ENCODE measurements at places on chromosomes 11 and 22. TPM values are rescaled to one million over a fixed set of nuclear protein-coding genes. Genes with fewer than 3 reads are reported as not detected.

NAALADL1 gene
- not detected for total RNA-seq

DNA sequence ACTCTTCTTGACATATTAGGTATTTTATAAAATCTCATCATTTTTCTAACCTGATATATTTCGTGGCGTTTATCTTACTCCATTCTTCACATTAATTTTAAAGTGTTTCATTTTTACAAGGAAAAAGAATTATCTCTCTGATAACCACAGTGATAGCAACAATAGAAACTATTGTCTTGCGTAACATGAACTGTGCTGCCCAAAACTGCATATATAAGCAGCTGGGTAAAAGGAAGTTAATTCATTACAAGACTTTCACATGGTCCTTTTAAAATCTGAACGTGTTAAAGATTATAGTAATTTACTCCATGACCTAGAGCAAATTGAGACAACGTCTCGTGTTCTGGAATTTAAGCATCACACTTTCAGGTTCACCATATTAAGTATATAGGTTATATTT lies 210.4 kb upstream of the GRIA4 start:
- H3K4me3 ChIP-seq = no peak overlapping the region
- H3K36me3 ChIP-seq = no peaks in the 10 kb centered on the region
- no peaks in the 10 kb centered on the region for H3K4me1 ChIP-seq
- no peak for DNase-seq
- no peaks in the 10 kb centered on the region for H3K27me3 ChIP-seq

DNA sequence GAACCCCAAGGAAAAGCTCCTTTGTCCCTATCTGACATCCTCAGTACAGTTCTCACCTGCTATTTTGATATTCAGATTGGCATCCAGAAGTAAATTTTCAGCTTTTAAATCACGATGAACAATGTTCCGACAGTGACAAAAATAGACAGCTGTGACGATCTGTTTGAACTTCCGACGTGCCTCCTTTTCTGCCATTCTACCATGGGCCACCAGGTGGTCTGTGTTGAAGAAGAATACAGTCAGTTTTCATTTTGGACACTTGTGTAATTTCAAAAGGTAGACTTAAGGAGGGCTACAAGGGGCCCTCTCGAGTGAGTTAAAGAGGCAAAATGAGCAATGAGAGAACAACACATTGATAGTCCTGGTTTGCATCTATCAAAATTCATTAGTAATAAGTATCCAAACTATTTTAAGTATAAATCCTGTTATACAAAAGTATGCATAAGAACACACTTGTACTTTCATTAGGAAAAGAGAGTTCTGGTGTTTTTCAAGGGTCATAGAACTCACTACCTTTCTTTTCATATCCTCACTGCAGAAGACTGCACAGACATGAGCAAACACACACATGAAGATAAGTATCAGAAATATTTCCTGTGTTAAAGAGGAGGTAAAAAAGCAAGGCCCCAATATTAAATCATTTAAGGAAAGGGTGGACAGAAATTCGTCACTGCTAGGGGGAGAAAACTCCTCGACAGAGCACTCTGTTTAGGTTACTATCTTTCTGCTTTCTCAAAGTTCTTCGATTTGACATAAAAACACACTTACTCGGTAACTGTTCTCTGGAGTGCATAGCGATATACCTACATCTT lies 89.9 kb upstream of the APOA1 start:
- no peaks in the 10 kb centered on the region for H3K36me3 ChIP-seq
- no peak for DNase-seq
- H3K4me3 ChIP-seq = no peak overlapping the region
- no peak overlapping the region for H3K27ac ChIP-seq
- no peaks in the 10 kb centered on the region for H3K27me3 ChIP-seq

GRCh38 chr11:46277313-46277621 lies 195 bp upstream of the CREB3L1 start:
- 0 out of 2 replicates have a peak, but pooled peaks cover 3% of the 10 kb centered on the region for H3K27me3 ChIP-seq
- H3K4me3 ChIP-seq = no peak overlapping the region
- H3K36me3 ChIP-seq = no peaks in the 10 kb centered on the region
- DNase-seq = no peak

GRCh38 chr22:46674367-46674781 lies 54.2 kb downstream of the GRAMD4 start:
- H3K27me3 ChIP-seq = no peaks in the 10 kb centered on the region
- DNase-seq = no peak
- 0 out of 2 replicates have a peak, but pooled peaks cover 3% of the 10 kb centered on the region for H3K36me3 ChIP-seq

DNA sequence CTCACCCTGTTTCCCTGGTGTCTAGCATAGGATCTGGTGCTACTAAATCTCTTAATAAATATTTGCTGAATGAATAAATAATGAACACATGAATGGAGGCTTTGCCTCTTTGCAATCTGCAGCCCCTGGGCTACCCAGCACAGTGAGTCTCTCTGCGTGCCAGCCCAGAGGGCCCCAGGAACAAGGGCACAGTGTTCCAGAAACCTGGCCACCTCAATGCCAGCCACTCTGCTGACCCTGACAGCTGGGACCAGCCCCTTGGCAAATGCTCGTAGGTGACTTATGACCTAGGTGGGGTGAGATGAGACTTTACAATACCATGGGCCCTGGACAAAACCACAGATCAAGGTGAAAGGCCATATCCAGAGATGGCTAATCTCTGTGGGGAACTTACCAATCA lies 31.6 kb downstream of the UQCR10 start:
- peak overlapping the region; percentile 44 for H3K4me3 ChIP-seq
- peak overlapping the region; percentile 93 for H3K27ac ChIP-seq
- peak; percentile 87 for DNase-seq
- H3K27me3 ChIP-seq = no peaks in the 10 kb centered on the region
